ENCODE measurements at places on chromosomes 3 and 15.

- DNase-seq = peak; percentile 47
Observed at GRCh38 chr15:38129531-38130204, 123.0 kb upstream of the SPRED1 start.

GRCh38 chr3:61236556-61236955, 14.7 kb downstream of the FHIT start:
- DNase-seq = no peak

GRCh38 chr15:31328428-31328968, 1.9 kb downstream of the KLF13 start:
- no peak for DNase-seq

DNA sequence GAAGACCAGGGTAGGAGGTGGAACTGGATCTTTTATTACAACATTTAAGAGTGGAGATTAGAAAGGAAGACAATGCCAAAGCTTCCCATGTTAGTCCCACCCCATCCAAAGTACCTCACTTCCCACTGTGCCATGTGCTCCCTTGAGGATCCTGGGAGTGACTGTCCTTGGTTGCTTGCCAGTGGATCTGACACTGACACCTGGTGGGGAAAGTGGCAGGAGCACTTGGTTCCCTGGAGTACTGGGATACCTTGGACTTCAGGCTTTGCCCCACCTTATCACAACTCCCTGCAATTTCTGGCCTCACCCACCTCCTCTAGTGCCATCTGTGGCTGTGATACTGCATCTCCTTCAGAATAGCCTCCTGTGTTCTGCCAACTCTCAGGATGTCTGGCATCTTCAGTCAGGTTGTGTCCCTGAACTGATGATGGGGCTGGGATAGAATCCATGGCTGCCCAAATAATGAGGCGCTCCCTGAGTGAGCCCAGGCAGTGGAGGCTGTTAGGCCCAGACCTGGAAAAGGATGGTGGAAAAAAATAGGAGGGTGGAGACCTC, 1.3 kb downstream of the ELL3 start:
- no peak for DNase-seq

- no peak for DNase-seq
Observed at GRCh38 chr3:46853441-46854415, 9.5 kb downstream of the MYL3 start.

- no peak for DNase-seq
Observed at GRCh38 chr15:75091814-75092213, 68.4 kb downstream of the PPCDC start.

DNA sequence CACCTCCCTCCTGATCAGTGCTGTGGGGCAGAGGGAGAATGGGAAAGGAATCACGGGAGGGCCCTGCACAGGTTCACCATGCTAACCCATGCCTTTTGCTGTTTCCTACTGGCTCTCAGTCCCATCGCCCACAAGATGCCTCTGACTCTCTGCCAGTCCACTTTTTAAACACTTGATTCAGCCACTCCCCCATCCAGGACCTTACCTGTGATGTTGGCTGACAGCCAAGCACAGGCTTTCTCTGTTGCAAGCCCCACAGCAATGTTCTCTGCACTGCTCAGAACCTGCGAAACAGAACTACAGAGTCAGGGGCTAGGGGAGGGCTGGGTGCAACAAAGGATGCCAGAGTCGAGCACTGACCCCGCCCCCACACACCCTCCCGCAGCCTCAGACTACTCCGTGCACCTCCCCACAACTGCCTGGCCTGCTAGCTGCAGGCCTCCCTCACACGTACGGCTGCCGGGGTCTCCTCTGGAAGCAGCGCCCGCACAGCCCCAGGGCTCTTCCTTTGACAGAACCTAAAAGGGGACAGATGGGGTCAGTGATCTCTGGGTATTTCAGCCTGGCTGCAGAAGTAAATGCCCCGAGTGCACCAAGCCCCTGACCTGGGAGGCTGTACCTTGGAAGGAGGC, 9.1 kb downstream of the CDAN1 start:
- no peak for DNase-seq

DNA sequence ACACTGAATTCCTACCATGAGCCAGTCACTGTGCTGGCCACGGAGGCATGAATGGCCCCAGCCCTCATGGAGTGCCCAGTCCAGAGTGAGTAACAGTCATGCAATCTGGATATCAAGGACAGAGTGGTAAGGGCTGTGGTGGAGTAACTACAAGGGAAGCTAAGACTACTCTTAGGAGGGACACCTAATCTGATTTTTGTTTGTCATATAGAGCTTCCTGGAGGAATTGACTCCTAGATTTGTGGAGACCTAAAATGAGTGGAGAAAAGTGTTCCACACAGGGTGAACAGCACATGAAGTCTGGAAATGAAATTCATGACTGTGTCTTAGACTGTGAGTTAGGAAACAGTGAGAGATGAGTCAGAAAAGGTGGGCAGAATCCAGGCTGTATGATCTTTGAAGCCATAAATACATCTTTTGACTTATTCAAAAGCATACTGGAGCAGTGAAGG, 219.9 kb downstream of the NFKBIZ start:
- peak; percentile 26 for DNase-seq

GRCh38 chr3:160038862-160039562, 50.4 kb downstream of the IL12A start:
- DNase-seq = no peak
